ENCODE measurements at places on chromosomes 1 and 21. TPM values are rescaled to one million over a fixed set of nuclear protein-coding genes. Genes with fewer than 3 reads are reported as not detected.

DNA sequence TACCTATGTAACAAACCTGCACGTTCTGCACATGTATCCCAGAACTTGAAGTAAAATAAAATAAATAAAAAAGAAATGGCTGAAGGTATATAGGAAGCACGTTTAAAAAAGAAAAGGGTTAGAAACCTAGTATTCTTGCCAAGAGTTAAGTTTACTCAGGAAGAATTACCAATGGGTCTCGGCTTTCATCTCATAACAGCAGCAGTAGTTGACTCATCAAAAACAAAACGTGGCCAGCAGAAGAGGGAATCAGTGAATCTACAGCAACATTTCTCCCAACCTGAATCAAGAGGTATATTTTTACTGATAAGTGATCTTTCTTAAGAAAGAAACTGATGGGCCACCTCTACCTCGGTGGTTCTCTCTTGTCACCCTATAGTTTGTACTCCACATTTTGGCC, 340.3 kb downstream of the BRINP2 start:
- H3K27ac ChIP-seq = no peak overlapping the region
- H3K27me3 ChIP-seq = no peaks in the 10 kb centered on the region
- H3K4me3 ChIP-seq = no peak overlapping the region
- H3K4me1 ChIP-seq = no peaks in the 10 kb centered on the region
- no peak for DNase-seq
- H3K36me3 ChIP-seq = no peaks in the 10 kb centered on the region

DNA sequence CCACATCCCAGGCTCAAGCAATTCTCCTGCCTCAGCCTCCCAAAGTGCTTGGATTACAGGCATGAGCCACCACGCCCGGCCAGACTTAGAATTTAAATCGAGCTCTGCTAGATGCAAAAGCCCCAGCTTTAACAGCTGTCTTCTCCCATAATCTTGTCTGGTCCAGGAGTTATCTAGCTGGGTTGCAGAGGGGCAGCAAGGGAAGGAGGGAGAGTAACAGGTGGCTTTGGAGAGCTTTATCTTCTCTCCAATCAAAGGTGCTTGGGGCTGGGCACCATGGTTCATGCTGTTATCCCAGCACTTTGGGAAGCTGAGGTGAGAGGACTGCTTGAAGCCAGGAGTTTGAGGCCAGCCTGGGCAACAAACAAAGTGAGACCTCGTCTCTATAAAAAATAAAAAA, 3.9 kb downstream of the RHBG start:
- H3K36me3 ChIP-seq = no peaks in the 10 kb centered on the region
- DNase-seq = no peak
- no peak overlapping the region for H3K27ac ChIP-seq

GRCh38 chr1:80384083-80384830, 1377.7 kb upstream of the ADGRL4 start:
- no peaks in the 10 kb centered on the region for H3K36me3 ChIP-seq
- H3K27me3 ChIP-seq = no peaks in the 10 kb centered on the region
- H3K4me3 ChIP-seq = no peak overlapping the region

The SPRR2E gene
- polyA plus RNA-seq = not detected

DNA sequence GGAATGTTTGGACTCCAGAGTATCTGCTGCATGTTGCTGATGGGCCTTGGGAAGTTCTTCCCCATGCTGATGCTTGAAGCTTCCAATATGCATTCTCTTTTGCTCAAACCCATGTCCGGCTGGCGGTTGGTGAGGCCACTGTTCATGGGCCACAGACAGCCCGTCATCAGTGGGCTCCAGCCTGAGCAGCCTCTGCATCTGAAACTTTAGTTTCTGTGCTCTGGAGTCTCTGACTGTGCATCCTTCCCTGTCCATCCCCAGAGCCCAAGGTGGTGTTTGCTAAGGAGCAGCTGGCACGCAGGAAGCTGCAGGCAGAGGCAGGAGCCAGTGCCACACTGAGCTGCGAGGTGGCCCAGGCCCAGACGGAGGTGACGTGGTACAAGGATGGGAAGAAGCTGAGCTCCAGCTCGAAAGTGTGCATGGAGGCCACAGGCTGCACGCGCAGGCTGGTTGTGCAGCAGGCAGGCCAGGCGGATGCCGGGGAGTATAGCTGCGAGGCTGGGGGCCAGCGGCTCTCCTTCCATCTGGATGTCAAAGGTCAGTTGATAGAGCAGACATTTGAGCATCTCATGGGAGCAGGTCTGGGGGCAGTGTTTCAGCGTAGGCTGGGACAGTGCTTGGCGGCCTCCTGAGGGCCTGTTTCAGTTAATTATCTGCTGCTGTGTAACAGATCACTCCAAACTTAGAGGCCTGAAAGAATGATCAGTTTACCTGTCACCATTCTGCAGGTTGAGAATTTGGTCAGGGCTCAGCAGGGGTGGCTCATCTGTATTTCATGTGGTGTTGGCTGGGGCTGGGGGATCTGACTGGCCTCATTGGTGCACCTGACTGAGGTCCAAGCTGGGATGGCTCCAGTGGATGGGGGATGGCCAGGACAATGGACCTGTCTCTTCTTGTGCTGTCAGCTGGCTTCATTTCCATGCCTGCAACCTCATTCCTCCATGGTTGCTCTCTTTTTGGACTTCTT, 16.6 kb downstream of the OBSCN start:
- no peaks in the 10 kb centered on the region for H3K27me3 ChIP-seq
- H3K4me1 ChIP-seq = no peaks in the 10 kb centered on the region
- DNase-seq = no peak
- H3K36me3 ChIP-seq = no peaks in the 10 kb centered on the region
- H3K27ac ChIP-seq = no peak overlapping the region

DNA sequence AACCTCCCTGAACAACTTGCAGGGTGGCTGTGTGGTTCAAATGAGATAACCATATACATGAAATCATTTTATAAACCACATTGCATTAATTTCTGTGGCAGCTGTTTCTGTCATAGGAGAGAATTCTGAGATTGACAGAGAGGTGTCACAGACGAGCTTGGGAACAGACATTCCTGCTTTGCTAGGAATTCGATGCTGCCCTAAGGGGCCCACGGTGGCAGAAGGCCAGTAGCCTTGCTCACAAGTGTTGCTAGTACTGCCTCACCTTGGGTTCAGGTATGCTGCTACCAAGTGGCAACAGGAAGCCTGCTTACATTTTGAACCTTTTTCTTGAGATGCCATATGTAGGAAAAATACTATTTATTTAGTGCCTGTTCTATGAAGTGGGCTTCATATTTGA, 13.4 kb downstream of the KCNA10 start:
- H3K27me3 ChIP-seq = no peaks in the 10 kb centered on the region
- DNase-seq = no peak
- no peak overlapping the region for H3K27ac ChIP-seq

DNA sequence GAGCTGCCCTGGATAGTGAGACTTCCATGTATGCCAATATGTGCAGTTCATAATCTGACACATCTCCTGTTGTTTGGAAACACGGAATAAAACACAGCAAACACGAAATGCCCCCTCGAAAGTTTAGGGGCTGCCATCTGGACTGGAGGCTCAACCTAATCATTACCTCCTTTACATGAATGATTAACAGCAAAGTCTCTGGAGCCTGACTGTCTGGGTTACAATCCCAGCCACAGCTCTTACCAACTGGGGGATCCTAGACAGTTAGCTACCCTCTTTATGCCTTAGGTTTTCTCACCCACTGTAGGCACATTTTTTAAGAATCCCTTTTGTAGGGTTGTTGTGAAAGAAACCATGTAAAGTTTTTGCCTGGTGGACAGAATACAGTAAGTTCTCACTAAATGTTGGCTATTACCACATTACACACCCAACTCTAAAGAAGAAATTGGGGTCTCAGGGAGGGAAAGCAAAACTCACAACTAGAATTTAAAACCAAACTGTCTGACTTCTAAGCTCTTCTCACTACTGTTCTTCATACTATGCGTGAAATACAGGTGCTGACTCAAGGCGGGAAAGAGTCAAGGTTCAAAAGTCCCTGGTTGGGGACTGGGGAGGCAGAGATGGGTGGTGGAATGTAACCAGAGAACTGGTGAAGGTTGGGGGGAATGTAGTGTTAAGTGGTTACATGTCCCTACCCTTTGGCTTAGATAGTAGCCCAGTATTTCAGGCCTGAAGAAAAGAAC, 24.2 kb downstream of the CYP4A22 start:
- no peak overlapping the region for H3K4me3 ChIP-seq
- DNase-seq = no peak
- no peak overlapping the region for H3K27ac ChIP-seq
- no peaks in the 10 kb centered on the region for H3K27me3 ChIP-seq
- H3K36me3 ChIP-seq = no peaks in the 10 kb centered on the region

GRCh38 chr1:152959801-152960451, 10.5 kb upstream of the SPRR4 start:
- H3K4me1 ChIP-seq = no peaks in the 10 kb centered on the region
- H3K4me3 ChIP-seq = no peak overlapping the region
- H3K36me3 ChIP-seq = no peaks in the 10 kb centered on the region
- peaks cover 5% of the 10 kb centered on the region for H3K27me3 ChIP-seq

DNA sequence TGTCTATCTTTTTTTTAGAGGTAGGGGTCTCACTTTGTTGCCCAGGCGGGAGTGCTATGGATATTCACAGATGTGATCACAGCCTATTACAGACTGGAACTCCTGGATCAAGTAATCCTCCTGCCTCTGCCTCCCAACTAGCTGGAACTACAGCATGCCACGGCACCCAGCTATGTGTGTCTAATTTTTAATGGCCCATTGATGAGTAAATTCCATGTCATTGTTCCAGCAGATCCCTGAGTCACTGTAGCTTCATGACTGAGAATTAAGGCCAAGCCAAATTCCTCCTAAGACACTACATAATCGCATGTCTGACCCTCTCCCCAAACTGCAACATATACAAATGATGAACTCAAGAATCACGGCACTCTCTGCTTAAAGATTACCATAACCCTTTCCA, 84.2 kb upstream of the RGS2 start:
- no peak for DNase-seq
- no peak overlapping the region for H3K4me3 ChIP-seq
- H3K36me3 ChIP-seq = no peaks in the 10 kb centered on the region
- H3K27ac ChIP-seq = no peak overlapping the region
- H3K27me3 ChIP-seq = no peaks in the 10 kb centered on the region

- H3K36me3 ChIP-seq = peaks cover 56% of the 10 kb centered on the region
- H3K4me3 ChIP-seq = no peak overlapping the region
- no peak overlapping the region for H3K27ac ChIP-seq
- no peaks in the 10 kb centered on the region for H3K27me3 ChIP-seq
- peaks cover 35% of the 10 kb centered on the region for H3K4me1 ChIP-seq
These were observed 47.1 kb downstream of the COQ8A start for GRCh38 chr1:226987179-226987536.

DNA sequence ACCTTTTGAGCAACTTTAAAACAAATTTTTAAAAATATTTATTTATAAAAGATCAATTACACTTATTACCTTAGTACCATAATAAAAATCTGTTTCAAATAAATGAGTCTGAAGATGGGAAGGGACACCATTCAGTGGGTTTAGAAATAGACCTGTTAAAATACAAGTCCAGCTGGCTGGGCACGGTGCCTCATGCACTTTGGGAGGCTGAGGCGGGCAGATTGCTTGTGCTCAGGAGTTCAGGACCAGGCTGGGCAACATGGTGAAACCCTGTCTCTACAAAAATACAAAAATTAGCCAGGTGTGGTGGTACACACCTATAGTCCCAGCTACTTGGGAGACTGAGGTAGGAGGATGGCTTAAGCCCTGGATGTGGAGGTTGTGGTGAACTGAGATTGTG, 57.0 kb downstream of the ITSN1 start:
- no peaks in the 10 kb centered on the region for H3K4me1 ChIP-seq
- H3K27ac ChIP-seq = no peak overlapping the region
- H3K4me3 ChIP-seq = no peak overlapping the region
- no peaks in the 10 kb centered on the region for H3K36me3 ChIP-seq
- no peaks in the 10 kb centered on the region for H3K27me3 ChIP-seq
- DNase-seq = no peak

- peak overlapping the region; percentile 93 for H3K27ac ChIP-seq
- no peak overlapping the region for H3K4me3 ChIP-seq
- H3K27me3 ChIP-seq = peaks cover 25% of the 10 kb centered on the region
These were observed 4.3 kb upstream of the S100A8 start for GRCh38 chr1:153395136-153395685.

The PHGDH gene
- 118 TPM for polyA plus RNA-seq

The CRYBG2 gene
- polyA plus RNA-seq = 0.94 TPM

DNA sequence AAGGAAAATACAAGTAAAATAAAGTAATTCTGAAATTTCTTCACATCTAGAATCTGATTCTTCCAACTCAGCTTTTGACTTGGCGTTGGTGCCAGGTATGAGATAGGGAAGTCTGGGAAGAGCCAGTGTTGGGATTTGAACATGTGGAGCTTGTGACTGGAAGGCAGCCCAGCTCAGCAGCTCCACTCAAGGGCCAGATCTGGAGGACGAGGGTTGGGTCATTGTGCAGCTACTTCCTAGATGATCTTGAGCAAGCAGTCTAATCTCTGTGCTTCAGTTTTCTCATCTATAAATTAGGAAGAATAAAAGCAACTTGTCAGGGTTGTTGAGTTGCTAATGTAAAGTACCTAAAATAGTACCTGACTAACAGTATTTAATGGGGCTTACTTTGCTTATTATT, 5.0 kb downstream of the ADARB1 start:
- no peaks in the 10 kb centered on the region for H3K36me3 ChIP-seq
- H3K4me3 ChIP-seq = no peak overlapping the region
- peak overlapping the region; percentile 51 for H3K27ac ChIP-seq
- H3K4me1 ChIP-seq = peaks cover 60% of the 10 kb centered on the region
- H3K27me3 ChIP-seq = peaks cover 19% of the 10 kb centered on the region

GRCh38 chr1:31289021-31289420, 7.6 kb downstream of the SNRNP40 start:
- no peak for DNase-seq
- no peak overlapping the region for H3K27ac ChIP-seq
- no peak overlapping the region for H3K4me3 ChIP-seq
- no peaks in the 10 kb centered on the region for H3K4me1 ChIP-seq
- no peaks in the 10 kb centered on the region for H3K27me3 ChIP-seq

DNA sequence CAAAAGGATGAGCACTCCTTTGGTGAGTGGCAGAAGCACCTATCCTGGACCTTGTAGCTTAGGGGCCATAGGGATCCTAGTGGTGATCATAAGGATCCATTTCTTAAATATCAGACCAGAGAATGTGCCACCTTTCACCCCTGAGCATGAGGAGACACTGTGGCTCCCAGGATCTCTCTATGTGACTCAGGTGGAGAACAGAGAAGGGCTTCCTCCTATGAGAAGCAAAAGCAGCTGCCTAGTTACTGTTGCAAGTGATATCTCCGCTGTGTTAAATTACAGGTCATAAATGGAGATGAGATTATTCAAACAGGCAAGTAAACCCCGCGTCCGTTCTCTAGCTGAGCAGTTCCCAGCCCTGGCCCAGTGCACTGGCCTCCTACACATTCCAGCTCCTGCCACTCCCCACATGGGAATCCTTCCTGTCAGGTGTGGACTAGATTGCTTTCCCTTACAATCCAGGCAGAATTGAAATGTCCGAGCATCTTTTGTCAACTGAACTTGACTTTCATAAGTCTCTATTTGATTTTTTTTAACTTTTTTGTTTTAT, 26.3 kb downstream of the CLEC20A start:
- H3K36me3 ChIP-seq = peaks cover 53% of the 10 kb centered on the region
- DNase-seq = no peak
- no peaks in the 10 kb centered on the region for H3K4me1 ChIP-seq
- H3K4me3 ChIP-seq = no peak overlapping the region
- no peak overlapping the region for H3K27ac ChIP-seq

The CACNA1S gene
- 0.17 TPM for polyA plus RNA-seq

The NMNAT1 gene
- polyA plus RNA-seq = 18.4 TPM
